ENCODE measurements at places on chromosomes 2 and 18.

DNA sequence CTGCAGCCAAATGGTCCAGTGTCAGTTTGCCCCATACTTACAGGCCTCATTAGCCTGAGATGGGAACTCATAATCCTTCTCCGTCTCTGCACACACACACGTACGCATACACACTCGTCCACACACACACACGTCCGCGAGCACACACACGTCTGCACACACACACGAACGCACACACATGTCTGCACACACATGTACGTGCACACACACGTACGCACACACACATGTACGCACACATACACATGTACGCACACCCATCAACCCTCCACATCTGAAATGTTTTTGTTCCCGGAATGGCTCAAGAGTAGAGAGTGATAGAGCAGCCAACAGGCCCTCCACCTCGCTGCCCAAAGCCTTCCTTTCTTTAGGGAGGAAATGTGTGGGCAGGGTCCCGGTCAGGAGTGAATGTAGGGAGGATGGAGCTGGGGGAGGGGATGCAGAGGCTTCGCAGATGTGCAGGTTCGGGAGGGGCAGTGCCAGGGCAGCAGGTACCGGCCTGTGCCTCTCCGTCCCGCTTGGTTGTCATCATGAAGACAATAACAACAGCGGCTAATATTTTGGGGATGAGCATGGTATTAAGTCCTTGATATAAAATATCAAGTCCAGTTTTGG lies 52.7 kb downstream of the PTGR3 start:
- DNase-seq: no peak

DNA sequence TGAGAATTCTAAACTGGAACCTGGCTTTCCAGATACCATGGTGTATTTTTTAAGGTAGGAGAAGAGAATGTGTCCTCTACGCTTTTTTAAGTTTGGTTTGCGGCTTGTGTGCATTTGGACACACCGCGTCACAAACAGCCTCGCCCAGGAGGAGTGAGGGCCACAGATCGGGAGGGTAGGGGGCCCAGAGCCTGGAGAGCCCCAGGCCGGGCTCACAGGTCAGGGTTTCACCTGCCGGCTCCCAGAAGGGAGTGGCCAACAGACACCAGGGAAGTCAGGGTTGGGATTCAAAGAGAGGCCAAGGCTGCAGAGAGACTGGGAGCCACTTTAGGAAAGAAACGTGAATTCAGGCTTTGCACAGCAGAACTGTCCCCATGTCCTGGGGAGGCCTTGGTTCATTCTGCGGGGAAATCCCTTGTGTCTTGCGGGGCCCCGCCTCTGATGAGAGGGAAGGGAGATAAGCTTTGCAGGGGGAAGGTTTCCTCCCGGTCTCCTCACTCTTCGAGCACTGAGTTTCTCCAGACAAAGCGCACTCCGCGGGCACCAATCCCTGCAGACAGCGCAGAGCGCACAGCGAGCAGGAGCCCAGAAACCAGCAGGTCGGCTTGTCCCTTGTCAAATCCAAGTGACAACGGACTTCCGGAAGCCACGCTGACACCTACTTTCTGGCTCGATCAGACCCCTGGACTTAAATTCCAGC lies 2.0 kb upstream of the TUBB6 start:
- DNase-seq: no peak

- DNase-seq: no peak
These were observed 354.6 kb upstream of the RAB12 start for GRCh38 chr18:8254654-8255053.

DNA sequence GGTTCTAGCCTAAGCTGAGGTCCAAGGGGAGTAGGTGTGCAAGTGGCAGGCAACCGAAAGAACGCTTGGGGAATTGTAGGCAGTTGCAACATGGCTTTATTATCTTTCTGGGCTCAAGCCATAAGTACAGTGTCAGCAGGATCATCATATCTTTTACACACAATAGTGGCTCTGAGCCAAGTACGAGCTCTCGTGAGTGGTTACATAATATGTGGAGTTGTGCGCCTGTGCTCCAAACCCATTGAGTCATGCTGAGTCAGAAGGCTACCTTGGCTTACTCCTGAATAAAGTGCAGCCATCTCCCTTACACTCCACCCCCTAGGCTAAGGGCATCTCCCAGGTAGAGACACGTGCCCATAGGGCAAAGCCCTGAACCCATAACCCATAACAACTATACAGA lies 233.9 kb downstream of the SATB2 start:
- no peak for DNase-seq

DNA sequence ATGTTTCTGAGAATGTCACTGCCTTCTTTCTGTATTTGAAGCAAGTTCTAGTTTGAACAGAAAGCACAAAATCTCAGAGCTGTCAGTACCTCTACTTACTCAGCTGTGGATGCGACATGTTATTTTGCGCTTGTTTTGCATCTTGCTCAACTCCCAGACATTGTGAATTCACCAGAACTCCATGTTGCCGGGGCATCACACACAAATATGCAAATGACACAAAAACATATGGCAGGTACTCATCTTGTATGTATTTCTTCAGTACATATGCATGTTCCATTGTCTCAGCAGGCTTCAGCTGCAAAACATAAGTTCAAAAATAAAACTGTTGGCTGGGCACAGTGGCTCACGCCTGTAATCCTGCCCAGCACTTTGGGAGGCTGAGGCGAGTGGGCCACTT lies 30.8 kb downstream of the ADCY3 start:
- no peak for DNase-seq

- DNase-seq: no peak
These were observed 1.3 kb upstream of the RIT2 start for GRCh38 chr18:43116699-43117294.

DNA sequence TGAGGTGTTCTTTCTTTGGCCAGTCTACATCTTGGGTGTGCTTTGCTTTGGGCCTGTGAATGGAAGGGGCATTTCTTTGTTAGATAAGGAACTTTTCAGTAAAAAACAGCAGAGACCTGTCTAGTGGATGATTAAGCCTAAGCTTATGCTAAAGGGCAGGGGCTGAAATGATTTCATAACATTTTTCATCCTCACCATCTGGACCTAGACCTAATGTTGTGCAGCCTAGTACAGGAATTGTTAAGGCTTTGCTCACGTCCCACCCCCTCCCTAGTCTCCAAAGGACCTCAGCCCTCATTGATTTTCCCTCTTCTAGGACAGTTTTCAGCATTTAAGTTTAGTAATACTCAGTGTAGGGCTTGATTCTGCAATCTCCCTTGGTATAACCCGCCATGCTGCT lies 111.8 kb downstream of the PRKCE start:
- no peak for DNase-seq

GRCh38 chr2:125330133-125330532 lies 1305.0 kb downstream of the CNTNAP5 start:
- DNase-seq: no peak

DNA sequence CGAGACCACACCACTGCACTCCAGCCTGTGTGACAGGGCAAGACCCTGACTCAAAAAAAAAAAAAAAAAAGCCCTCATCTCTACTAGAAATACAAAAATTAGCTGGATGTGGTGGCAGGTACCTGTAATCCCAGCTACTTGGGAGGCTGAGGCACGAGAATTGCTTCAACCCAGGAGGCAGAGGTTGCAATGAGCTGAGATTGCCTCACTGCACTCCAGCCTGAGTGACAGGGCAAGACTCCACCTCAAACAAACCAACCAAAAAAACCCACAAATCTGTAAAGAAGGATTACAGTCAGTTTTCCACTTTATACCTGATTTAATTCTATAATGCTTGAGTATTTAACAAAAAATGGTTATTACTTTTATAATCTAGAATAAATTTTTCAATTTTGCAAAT lies 9.7 kb downstream of the DARS1 start:
- DNase-seq: no peak

GRCh38 chr2:140273408-140273807 lies 1493.2 kb upstream of the NXPH2 start:
- DNase-seq: no peak

GRCh38 chr2:126885751-126886210 lies 12.9 kb upstream of the TEX51 start:
- DNase-seq: no peak

GRCh38 chr18:6396847-6397246 lies 17.9 kb downstream of the L3MBTL4 start:
- DNase-seq: no peak
